SJSA1 (cell line): ENCODE measurements at places on chromosomes 4 and X.

DNA sequence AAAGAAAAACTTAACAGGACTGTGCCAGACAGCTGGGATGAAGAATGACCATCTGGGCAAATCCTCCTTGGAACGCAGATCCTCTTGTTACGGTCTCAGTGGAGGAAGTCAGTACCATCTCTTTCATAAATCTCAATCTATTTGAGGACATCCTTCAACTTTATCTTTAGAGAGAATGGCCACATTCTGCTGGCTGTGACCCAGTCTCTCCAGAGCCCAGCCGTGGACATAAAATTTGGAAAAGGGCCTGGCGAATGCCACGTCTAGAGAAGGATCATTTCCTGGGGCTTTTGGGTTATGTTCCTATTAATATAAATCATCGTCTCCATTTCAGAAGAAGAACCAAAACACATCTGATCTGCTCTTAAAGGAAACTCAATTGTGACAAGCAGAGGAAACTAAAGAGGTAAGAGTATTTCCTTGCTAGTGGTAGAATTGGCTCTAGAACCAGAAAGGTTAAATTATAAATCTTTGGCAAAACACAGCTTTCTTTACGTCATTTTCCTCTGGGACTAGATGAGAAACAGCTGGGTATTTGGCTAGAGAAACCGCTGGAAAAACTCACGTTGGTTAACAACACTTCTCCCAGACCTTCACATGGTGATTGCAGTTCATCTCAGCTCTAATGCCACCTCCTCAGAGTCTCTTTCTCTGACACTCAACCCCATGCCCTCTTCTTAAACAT lies 164.7 kb downstream of the CHIC2 start:
- H3K36me3 ChIP-seq: no peaks in the 10 kb centered on the region
- no peaks in the 10 kb centered on the region for H3K4me1 ChIP-seq
- no peaks in the 10 kb centered on the region; the same call in 1 of the 2 replicates for H3K27me3 ChIP-seq
- H3K4me3 ChIP-seq: no peak overlapping the region

DNA sequence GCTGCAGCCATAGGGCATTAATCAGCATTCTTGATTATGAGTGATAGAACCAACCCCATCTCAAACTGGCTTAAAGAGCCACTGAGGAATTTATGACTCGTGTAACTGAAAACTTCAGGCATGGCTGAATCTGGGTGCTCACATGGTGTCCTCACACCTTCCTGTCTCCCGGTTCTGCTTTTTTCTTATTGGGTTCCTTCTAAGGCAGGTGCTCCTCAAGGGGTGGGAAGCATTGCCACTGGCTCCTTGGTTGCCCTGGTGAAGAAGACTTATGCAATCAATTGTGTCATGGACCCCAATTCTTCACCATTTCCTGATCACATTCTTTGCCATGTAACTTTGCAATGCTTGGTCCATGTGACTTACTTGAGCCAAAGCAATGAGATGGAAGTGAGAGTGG lies 4.3 kb upstream of the ZCCHC4 start:
- H3K27ac ChIP-seq: no peak overlapping the region
- no peaks in the 10 kb centered on the region for H3K36me3 ChIP-seq
- no peak overlapping the region for H3K4me3 ChIP-seq

DNA sequence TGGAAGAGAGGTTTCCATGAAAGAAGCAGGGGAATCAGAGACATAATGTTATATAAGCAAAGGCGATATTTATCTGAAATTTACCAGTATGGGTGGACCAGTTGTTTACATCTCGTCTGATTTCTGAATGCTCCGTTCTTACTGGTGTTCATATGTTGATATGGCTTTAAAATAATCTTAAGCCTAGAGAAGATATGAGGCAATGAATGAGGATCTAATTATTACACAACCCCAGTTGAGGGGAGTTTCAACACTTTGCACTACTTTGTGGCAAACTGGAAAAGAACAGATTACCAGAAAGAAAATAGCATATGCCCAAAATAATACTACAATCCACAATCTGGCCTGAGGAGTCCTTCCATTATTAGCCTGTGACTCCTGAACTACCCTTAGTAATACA lies 263.3 kb upstream of the MAGEB2 start:
- no peak for DNase-seq
- H3K27ac ChIP-seq: no peak overlapping the region
- H3K27me3 ChIP-seq: no peaks in the 10 kb centered on the region
- H3K4me1 ChIP-seq: no peaks in the 10 kb centered on the region
- no peaks in the 10 kb centered on the region for H3K36me3 ChIP-seq

- no peak for DNase-seq
- peaks cover 14% of the 10 kb centered on the region for H3K4me1 ChIP-seq
- no peaks in the 10 kb centered on the region for H3K27me3 ChIP-seq
- no peak overlapping the region for H3K27ac ChIP-seq
- H3K4me3 ChIP-seq: no peak overlapping the region
Observed at GRCh38 chr4:140116442-140117104, 37.4 kb downstream of the MAML3 start.
